Mammary epithelial cell (primary cell): ENCODE measurements at places on chromosomes 7 and 10.

DNA sequence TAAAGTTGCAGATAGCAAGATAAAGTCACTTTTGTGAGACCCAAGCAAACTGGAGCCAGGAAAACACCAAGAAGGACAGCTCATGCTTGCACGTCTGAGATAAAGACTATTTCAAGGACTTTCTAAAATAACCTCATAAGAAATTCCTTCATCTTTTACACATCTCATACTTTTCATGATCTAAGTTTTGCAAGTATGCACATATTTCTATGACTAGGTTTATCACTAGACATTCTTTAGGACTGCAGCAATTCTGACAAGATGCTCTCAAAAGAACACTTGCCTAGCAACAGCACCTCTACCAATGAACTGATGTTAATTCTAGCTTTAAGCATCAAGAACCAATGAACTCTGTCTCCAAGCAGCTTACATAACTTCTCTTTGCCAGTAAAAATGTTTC, 457.6 kb downstream of the SEMA3D start:
- DNase-seq, result no peak

DNA sequence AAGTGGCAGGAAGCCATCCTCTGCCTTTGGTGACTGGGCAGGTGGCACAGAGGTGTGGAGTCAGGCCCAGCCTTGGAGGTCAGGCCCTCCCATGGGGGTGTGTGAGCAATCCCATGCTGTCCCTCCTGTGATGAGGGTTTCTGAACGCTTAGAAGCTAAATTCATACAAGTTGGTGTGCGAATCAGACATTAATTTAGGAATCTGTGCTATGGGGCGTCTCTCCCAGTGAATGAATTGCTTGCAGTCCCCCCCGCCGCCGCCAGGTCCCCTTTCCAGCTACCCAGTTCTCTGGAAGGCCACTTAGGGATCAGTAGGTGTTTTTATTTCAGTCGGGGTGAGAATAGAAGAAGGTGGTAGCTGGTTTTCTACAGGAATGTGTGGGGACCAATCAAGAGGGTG, 37.5 kb downstream of the LRRC18 start:
- DNase-seq, result no peak

GRCh38 chr10:905503-905902, 26.0 kb downstream of the LARP4B start:
- DNase-seq, result peak; percentile 8

DNA sequence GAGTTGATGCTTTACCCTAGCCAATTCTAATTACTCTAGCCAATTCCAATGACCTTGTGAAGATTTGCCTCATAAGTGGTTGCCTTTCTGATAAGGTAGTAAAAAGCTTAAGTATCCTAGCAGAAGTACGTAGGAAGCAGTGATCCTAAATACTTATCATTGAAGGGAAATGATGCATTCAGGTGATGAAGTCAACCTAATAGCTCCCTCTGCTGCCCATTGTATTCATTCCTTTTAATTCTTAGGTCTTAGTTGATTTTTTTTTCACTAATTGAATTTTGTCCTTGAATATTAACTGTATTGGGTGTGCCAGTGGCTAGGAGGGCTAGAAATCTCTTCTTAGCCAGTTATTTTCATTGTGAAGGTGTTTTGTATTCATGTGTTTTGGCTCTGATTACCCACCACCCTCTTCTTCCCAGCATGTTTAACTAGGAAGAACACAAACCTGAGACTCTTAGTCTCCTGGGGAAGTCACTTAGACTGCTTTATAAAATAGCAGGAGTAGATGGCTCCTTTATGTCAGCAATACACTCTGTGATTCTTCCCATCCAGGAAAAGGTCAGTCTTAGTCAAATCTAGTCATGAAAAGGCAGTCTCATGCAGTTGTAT, 46.3 kb downstream of the PLEKHA8 start:
- DNase-seq, result peak; percentile 31

DNA sequence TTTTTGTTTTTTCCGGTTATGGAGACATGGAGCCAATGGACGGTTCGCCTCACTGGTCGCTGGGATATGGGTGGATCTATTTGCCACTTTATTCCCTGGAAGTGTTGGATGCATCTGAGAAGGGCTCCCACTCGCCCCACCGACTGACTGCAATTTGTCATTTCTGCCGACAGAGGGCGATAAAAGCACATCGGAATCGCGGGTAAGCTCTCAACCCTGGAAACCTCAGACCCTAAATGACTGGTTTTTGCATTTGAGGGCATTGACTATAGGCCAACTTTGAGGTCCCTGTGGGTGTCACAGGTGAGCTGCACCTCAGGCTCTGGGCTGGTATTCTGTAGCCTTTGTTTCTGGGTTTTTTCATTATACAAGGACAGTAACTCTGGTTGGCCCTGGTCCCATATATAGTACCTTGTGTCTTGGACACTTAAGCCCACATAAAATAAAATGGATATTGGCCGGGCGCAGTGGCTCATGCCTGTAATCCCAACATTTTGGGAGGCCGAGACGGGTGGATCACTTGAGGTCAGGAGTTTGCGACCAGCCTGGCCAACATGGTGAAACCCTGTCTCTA, 11.9 kb upstream of the OPALIN start:
- peak; percentile 21 for DNase-seq

DNA sequence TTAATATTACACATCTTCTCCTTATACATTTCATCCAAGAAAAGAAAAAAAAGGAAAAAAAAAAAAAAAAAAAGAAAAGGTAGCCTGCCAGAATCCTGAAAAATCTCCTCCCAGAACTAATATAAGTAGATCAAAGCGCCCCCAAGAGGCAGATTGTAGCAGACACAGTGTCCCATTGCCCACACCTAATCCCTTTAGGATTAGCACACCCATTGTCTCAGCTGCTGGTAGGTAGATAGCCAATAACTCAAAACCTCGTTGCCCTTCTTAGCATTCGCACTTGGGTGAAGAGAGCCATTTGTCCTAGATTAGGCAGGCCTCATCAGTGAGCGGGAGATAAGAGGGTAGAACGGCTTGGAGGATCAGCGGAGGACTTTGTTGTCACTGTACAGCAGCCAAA, 100.2 kb upstream of the SORCS1 start:
- no peak for DNase-seq

- DNase-seq, result no peak
These were observed 234.1 kb upstream of the YAE1 start for GRCh38 chr7:39332142-39332541.

GRCh38 chr10:58326967-58327381, 7.8 kb upstream of the UBE2D1 start:
- no peak for DNase-seq

- DNase-seq, result no peak
These were observed 23.6 kb upstream of the PDCD4 start for GRCh38 chr10:110848106-110848505.

GRCh38 chr7:141674702-141675101, 27.3 kb downstream of the DENND11 start:
- no peak for DNase-seq

- no peak for DNase-seq
These were observed 77.6 kb upstream of the LEP start for GRCh38 chr7:128163473-128163872.

GRCh38 chr10:1009071-1009494, 16.6 kb downstream of the IDI2 start:
- no peak for DNase-seq

GRCh38 chr10:124181656-124182055, 88.3 kb upstream of the CHST15 start:
- no peak for DNase-seq

DNA sequence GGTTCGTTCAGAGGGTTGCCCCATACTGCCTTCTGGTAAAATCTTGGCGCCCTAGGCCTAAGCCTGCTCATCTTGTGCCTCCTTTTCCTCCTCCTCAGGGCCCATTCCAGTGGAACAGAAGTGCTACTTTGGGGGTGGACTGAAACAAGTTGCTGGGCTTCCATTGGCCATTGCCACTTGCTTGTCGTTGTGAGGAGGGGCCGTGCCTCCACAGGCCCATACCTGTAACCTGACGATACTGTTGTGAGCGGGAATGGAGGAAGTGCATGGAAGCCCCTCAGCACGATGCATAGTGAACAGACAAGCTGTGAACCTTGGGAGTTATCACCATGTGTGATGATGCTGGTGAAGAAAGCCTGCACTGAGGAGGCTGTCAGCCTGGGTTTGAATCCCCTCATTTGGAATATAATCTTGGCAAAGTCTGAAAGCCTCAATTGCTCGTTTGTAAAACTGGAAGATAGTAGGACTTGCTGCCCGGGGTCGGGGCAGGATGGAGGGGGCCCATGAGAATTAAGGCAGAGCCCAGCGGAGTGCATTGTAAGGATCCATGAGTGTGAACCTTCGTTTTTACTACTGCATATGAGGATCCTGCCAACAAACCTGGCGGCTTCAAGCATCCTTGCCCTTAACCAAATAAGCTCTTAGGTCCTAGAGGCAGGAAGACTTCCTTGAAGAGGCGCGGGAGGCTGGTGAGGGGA, 671 bp upstream of the PAPSS2 start:
- DNase-seq, result no peak

DNA sequence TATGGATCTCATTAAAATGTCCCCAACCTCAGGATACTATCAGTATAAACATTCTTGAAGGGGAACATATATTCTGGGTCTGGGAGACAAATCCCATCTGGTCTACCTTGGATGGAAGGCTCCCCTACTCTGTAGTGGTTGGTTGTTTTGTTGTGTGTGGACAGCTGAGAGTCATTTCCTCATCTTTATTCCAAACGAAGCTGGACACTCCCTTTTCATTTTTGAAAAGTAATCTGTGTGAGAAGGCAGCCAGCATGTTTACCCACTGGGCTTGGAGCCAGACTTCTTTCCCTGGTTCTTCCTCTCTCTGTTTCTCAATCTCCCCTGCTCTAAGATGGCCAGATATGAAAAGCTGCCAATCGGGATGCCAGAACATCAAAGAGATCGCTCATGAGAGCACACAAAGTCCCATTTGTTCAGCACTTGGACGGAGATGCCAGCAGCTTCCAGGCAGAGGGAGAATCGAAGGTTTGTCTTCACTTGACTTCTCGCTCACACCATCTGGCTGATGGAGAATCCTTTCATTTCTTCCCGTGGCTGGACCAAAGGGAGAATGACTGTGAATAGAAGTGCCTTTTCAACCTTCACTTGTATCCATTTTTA, 108.1 kb upstream of the AGR3 start:
- peak; percentile 94 for DNase-seq
